Activated T-helper 1 cell treated with anti-CD3 and anti-CD28 coated beads, Interleukin-2, amount 50 U/mL, for 16 hours (primary cell): ENCODE measurements at places on chromosomes 7 and 10.

DNA sequence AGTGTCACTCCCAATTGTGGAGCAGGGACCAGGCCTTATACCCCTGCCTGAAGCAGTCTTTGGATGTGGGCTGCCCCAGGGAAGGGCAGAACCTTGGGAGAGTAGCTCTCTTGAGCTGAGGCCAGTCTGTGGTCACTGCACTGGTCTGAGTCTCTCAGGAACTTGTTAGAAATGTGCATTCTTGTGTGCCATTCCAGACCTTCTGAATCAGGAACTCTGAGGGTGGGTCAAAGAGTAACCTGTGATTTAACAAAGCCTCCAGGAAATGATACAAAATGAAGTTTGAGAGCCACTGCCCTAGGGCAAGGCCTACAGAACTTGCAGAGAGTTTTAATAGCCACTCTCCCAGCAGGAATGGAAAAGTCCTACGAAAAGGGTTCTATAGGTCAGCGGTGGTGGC lies 68.1 kb downstream of the LYZL1 start:
- no peak for DNase-seq

DNA sequence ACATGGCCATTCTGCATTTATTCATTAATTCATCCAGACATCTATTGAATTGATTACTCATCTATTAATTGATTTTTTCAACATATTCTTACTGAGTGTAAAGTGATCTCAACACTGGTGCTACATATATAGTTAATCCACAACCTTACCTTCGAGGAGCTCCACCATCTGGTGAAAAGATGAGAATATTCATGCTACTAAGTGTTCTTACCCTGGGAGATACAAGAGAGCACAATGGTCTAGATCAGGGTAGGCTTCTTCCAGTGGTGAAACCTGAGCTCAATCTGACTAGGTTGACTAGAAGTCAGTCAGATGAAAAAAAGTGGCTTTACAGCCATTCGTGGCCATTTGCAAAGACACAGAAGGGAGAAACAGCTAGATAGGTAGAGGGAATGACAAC lies 507.4 kb downstream of the ANKRD7 start:
- DNase-seq: no peak

DNA sequence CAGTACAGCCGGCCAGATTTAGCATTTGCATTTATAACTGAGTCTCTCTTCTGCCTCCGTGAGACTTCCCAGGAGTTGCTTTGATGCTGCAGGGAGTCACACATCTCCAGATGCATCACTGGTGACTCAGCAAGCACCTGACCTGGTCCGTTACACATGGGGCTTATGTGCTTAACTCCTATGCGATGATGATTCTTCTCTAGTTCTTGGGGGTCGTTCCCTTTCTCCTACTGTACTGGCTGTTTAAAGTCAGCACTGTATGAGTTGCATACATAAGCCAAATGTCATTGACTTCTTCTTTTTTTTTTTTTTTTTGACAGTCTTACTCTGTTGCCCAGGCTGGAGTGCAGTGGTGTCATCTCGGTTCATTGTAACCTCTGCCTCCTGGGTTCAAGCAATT lies 13.0 kb upstream of the AKR1E2 start:
- DNase-seq: no peak

DNA sequence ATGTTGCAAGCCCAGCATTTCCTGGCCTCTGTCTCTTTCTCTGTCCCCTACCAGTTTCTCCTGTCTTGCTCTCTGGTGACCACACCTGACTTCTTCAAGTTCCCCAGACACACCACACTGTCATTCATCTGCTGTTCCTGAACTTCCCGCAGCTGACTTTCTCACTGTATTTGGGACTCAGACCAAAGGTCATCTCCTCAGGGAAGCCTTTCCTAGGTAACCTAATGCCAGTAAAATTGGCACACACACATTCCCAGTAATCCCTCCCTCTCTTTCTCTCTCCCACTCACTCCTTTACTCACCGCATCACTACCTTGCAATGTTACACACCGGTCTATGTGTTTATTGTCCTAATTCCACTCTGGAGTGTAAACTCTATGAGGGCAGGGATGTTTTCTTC lies 81.7 kb downstream of the ELMO1 start:
- DNase-seq: no peak

DNA sequence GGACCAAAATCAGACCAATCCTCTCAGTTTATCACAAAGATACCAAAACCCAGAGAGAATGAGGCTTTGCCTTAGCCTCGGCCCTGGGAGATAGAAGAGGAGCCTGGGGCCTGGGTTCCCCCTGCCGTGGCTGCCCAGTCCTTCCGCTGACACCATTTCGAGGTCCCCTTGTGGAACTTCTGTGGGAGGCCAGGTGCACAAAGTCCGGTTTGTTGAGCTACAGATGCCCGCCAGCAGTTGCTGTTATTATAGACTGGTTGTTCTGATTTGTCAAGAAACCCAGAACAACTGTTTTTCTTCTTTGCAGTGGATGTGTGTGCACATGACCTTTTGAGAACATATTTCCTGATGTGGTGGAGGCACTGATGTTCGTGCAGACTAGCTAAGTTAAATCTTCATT lies 47.6 kb downstream of the CUX1 start:
- no peak for DNase-seq

- DNase-seq: no peak
Measured at GRCh38 chr7:26681819-26682418, 182.5 kb downstream of the SKAP2 start.

DNA sequence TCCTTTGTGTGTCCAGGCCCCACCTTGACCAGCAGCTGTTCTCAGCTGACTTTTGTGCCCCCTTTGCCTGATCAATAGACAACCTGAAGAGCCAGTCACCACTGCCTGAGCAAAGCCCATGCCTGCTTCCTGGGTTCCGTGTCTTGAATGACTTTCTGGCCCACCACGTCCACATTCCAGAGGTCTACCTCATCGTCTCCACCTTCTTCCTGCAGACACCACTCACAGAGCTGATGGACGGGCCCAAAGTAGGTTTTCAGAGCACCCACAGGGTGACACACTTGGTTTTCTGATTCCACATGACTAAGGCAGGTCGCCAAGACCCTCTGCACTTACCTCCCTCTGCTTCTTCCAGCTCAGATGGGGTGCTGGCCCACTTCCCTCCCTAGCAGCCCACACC lies 126.8 kb downstream of the WDFY4 start:
- no peak for DNase-seq

- DNase-seq: no peak
Measured at GRCh38 chr10:69425511-69426298, 9.0 kb upstream of the TACR2 start.

GRCh38 chr10:86888585-86889381 lies 68.6 kb downstream of the MMRN2 start:
- DNase-seq: no peak
